ENCODE measurements at places on chromosomes 11 and 22. TPM values are rescaled to one million over a fixed set of nuclear protein-coding genes. Genes with fewer than 3 reads are reported as not detected.

Gene OR4C12
- not detected for total RNA-seq

GRCh38 chr22:44259366-44260215, 53.2 kb downstream of the SHISAL1 start:
- no peaks in the 10 kb centered on the region for H3K4me1 ChIP-seq
- no peaks in the 10 kb centered on the region for H3K36me3 ChIP-seq
- no peaks in the 10 kb centered on the region for H3K27me3 ChIP-seq

GRCh38 chr11:69233744-69234570, 60.0 kb upstream of the MYEOV start:
- no peaks in the 10 kb centered on the region for H3K4me1 ChIP-seq
- H3K36me3 ChIP-seq = no peaks in the 10 kb centered on the region
- H3K27me3 ChIP-seq = no peaks in the 10 kb centered on the region
- peak; percentile 9 for DNase-seq

DNA sequence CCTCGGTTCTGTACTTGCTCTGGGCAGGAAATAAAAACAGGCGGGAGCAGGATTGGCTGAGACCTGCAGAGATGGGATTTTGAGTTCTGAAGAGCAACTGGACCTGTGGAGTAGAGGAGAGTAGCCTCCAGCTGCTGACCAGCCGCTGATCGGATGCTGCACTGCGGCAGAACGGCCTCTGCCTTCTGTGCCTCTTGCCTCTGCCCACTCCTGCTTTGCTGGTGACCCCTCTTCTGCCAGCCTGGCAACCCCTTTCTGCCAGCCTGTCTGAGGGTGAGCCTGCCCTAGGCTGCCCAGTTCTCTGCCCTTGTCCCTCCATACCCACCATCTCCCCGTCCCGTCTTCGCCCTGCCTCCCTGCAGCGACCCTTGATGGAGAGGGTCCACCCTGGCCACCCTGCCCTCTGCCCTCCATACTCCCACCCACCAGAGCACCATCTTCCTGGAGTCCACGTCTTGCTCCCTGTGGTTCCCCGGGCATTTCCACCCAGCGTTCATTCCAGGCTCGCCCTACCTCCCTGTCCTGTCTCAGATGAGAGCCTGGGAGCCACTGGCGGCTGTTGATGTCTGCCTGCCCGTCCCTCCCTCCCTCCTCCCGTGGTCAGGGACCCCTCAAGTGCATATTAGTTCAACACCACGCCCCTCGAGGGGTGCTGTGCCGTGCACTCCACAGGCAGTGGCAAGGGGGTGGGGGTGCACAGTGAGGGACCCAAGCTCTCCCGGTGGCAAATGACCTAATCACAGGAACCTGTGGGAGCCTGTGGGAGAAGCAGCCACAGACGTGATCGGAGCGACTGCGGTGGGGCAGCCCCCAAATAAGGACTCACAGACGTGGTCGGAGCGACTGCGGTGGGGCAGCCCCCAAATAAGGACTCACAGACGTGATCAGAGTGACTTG, 863.3 kb downstream of the TBC1D22A start:
- no peaks in the 10 kb centered on the region for H3K36me3 ChIP-seq
- H3K27me3 ChIP-seq = no peaks in the 10 kb centered on the region
- H3K27ac ChIP-seq = no peak overlapping the region
- no peak overlapping the region for H3K4me3 ChIP-seq
- no peak for DNase-seq

GRCh38 chr22:28120691-28121592, 201.9 kb upstream of the PITPNB start:
- no peak for DNase-seq
- no peak overlapping the region for H3K27ac ChIP-seq
- H3K4me3 ChIP-seq = no peak overlapping the region
- H3K4me1 ChIP-seq = no peaks in the 10 kb centered on the region

DNA sequence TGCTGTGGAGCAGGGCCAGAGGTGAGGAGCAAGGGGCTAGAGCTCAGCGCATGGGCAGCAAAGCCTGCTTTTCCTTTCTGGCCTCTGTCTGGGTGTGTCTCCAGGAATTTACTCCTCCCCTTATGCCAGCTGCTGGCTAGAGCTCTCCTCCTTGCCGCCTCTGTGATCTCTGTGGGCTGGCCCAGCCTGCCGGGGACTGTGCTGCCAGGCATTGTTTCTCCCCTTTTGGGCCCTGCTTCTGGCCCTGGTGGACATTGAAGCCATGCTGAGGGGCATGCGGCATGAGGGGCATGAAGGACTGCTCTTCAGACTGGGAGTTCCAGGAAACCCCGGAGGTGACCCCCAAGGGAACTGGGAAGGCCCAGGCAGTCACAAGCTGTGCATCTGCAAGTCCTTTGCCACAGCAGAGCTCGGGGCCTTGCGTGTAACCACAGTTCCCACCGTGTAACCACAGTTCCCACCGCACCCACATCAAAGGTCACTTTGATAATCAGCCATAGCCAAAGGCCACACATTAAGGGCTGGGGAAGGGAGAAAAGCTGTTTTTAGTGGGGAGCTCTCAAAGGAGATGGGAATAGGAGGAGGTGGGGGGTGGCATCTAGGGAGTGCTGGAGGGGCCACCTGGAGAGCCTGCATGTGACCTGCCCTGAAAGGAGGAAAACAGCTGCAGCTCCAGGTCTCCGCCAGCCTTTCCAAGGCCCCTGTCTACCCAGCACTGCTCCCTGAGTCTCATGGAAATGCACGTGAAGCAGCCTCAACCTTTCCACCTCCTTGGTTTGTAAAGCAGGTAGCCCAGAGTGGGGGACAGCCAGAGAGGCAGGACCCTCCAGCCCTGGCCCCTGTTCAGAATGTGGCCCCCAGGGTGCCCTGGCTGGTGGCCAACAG, 62.3 kb downstream of the PPFIBP2 start:
- H3K27ac ChIP-seq = peak overlapping the region; percentile 72
- DNase-seq = peak; percentile 83
- no peaks in the 10 kb centered on the region for H3K27me3 ChIP-seq
- H3K4me3 ChIP-seq = peak overlapping the region; percentile 14
- peaks cover 34% of the 10 kb centered on the region for H3K4me1 ChIP-seq

GRCh38 chr11:117833401-117833891, 8.9 kb upstream of the FXYD2 start:
- H3K36me3 ChIP-seq = no peaks in the 10 kb centered on the region
- peak overlapping the region; percentile 50 for H3K27ac ChIP-seq
- DNase-seq = peak; percentile 87
- H3K4me3 ChIP-seq = no peak overlapping the region
- no peaks in the 10 kb centered on the region for H3K4me1 ChIP-seq

DNA sequence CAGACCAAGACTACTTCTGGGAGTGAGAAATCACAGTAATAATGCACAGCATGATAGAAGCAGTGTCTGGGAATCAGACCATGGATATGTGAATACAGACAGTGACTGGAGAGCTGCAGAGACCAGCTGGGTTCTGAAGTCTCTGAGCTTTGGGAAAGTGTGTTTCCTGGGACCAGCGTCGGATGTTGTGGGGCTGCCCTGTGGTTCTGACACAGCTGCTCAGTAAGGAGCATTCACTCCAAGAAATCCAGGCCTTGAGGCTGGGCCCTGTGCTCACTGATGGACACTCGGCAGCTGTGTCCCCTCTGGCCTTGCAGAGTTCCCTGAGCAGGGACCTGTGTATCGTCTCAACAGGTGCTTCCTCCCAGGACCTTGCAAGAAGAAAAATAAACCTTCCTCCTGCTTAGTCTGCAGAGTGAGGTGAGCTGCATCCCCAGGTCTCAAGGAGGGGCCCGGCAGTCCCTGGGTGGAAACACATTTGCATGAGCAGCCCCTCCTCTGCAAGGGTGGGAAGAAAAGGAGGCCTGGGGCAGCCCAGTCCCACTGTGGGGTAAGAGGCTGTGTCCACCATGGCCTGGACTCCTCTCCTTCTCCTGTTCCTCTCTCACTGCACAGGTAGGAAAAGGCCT, 107.9 kb downstream of the VPREB1 start:
- H3K27me3 ChIP-seq = no peaks in the 10 kb centered on the region
- no peak for DNase-seq
- no peaks in the 10 kb centered on the region for H3K36me3 ChIP-seq
- no peak overlapping the region for H3K27ac ChIP-seq
- no peaks in the 10 kb centered on the region for H3K4me1 ChIP-seq

- H3K36me3 ChIP-seq = no peaks in the 10 kb centered on the region
- H3K4me3 ChIP-seq = no peak overlapping the region
- H3K27me3 ChIP-seq = no peaks in the 10 kb centered on the region
- peak; percentile 21 for DNase-seq
- no peaks in the 10 kb centered on the region for H3K4me1 ChIP-seq
These were observed 6.7 kb downstream of the HSD17B12 start for GRCh38 chr11:43687120-43687791.

Gene MCAM
- total RNA-seq = 36.9 TPM

Gene ILK
- 115 TPM for total RNA-seq

Gene OR51B2
- not detected for total RNA-seq

- H3K36me3 ChIP-seq = no peaks in the 10 kb centered on the region
- peaks cover 23% of the 10 kb centered on the region for H3K4me1 ChIP-seq
- H3K4me3 ChIP-seq = no peak overlapping the region
These were observed 32.4 kb downstream of the MYH9 start for GRCh38 chr22:36355362-36355761.

GRCh38 chr11:111351374-111352055, 27.6 kb downstream of the POU2AF1 start:
- no peaks in the 10 kb centered on the region for H3K4me1 ChIP-seq
- no peak overlapping the region for H3K4me3 ChIP-seq
- DNase-seq = no peak
- no peak overlapping the region for H3K27ac ChIP-seq
- H3K27me3 ChIP-seq = no peaks in the 10 kb centered on the region

Gene RAG1
- total RNA-seq = 0.47 TPM
